Right cardiac atrium (tissue), 5 donors: ENCODE measurements at places on chromosomes 3 and 15. TPM values are rescaled to one million over a fixed set of nuclear protein-coding genes. Genes with fewer than 3 reads are reported as not detected.

TPRG1 gene
- 2.1 TPM for polyA plus RNA-seq

DNA sequence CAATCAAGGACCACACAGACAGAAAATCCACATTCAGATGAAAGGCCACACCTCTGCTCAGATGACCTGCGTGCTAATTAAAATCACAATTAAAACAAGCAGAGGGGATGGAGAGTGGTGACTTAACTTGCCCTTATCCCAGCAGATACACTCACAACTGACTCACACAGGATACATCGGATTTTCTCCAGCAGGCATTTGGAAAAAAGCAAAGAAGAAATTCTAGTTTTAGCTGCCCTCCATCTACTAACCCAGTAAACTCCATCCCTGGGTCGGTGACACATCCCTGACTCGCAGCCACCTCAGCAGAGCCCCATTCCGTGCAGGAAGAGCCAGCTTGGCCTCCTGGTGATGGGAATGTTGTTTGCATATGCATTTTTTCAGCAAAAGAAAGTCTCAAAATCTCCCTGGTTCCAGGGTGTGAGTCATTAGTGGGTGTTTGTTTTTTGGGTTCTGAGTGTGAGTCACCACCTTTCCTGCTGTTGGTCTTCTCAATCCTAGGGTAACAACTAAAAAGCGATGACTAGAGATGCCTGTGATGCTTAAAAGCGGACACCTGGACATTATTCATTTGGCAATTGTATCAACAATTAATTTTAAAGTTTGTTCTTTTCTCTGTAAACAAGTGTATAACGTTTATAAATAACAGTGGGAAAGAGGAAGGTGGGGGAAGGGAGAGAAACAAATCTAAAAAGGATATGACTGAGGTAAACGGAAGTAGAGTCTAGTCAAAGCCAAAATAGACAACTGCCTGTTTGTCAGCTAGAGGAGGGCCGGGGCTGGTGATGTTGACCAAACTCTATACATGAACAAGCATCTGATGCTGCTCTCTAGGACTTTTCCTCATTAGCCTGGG is 49.8 kb upstream of the SLC4A7 start:
- DNase-seq, result peak; percentile 70

GRCh38 chr3:142434503-142434902 is 13.3 kb downstream of the XRN1 start:
- no peak for DNase-seq

DNA sequence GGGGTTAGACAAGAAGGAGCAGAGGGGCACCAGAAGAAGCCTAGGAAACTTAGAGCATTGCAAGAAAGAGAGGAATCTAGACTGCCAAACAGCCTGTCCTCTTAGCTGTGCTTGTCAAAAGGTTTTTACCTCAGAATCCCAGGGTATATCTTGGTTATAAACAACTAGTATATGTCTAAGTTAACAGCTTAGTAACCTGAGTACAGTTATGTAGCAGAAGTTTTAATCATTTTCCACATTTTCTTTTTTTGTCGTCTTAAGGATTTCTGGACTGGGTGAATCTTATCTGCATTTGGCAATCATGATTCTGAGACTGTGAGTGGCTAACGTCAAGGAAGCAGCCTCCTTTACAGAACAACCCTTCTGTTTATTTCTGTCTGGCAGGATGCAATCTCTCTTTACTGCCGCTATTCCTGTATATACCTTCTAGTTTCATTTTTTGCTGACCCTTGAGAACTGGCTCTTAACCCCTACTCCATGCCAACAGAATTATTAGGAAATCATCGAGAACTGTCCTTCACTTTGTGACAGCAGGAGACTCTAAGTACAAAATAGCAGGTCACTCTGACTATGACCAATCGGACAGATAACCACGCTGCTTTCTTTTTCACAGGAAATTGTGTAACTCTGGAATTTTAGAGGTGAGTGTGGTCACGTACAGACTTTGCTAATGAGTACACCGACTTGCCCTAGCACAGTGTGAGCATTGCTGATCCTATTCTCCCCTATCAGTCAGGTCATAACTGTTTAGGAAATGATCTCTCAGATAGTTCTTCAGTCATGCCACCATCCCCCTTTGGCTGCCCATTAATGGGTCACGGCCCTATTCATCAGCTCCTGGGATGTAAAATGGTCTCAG is 3.3 kb upstream of the CP start:
- no peak for DNase-seq

CCK gene
- not detected for polyA plus RNA-seq

DNA sequence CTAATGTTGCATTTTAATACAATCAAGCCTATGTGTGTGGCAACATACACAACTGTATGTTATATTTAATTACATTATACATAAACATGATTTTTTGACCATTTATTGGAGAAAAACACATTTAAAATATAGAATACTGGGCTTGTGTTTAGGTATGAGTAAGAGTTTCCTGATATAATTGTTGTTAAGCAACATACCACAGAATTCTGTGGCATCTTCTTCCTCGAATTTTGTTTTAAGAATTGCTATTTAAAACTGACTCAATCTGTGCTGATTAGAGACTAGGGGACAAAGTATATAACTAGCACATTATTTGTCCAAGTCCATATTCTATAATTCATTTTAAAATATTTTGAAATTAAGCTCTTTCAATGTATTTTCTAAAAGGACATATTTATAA is 376.8 kb upstream of the THBS1 start:
- DNase-seq, result no peak

GRCh38 chr3:44021651-44022594 is 219.8 kb upstream of the TOPAZ1 start:
- no peak for DNase-seq

GRCh38 chr3:22632536-22632935 is 570.6 kb upstream of the UBE2E2 start:
- no peak for DNase-seq

- DNase-seq, result no peak
Measured at GRCh38 chr3:15033103-15033502, 32.0 kb downstream of the MRPS25 start.

RETNLB gene
- polyA plus RNA-seq, result not detected

- DNase-seq, result no peak
Measured at GRCh38 chr3:98545940-98546339, 14.2 kb downstream of the GPR15 start.

- no peak for DNase-seq
Measured at GRCh38 chr15:38085114-38085513, 150.7 kb downstream of the TMCO5A start.

GRCh38 chr15:90033448-90033847 is 32.3 kb downstream of the ZNF710 start:
- DNase-seq, result no peak

GRCh38 chr3:32592011-32592410 is 21.4 kb upstream of the DYNC1LI1 start:
- DNase-seq, result no peak

PLA2G4E gene
- 0.07 TPM for polyA plus RNA-seq

MYLK gene
- polyA plus RNA-seq, result 27.3 TPM

- DNase-seq, result no peak
Measured at GRCh38 chr15:26070095-26070532, 207.0 kb upstream of the ATP10A start.

GREM1 gene
- polyA plus RNA-seq, result 0.11 TPM

B3GNT5 gene
- 1.8 TPM for polyA plus RNA-seq

GOLGA8S gene
- 0.36 TPM for polyA plus RNA-seq

- DNase-seq, result no peak
Measured at GRCh38 chr15:89195836-89196235, 25.5 kb downstream of the RLBP1 start.

DNA sequence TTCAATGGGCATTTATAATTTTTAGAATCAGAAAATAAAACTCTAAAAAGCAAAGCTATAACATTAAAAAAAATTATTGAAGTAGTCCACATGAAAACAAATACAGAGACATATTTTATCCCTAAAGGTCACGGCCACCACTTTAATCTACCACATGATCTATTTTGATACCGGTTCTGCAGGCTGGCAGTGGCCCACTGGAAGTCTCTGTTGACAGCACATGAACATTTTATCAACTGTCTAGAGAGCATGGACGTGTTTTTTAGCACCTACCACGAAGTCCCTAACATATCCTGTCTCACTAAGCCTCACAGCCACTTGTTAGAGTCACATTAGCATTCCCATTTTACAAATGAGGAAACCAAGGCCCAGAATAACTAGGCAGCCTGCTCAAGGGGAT is 1.8 kb upstream of the CPA3 start:
- no peak for DNase-seq

GRCh38 chr3:147002721-147003120 is 397.6 kb upstream of the PLSCR5 start:
- no peak for DNase-seq

DNA sequence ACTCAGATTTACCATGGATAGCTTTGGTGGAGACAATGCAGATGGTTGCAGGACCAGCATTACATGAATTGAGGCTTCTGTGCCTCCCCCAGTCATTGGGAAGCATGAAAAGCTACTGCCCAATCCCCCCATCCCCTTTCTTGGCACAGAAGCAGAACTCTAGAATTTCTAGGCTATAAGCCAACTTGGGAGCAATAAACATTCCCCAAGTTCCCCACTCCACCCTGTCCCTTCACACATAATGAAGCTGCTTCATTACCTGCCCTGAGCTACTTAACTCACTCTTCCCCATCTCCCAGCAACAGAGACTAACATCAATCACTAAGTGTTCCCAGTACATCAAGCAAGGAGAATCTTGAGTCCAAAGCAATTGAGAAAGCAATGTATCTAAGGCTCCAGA is 164.5 kb downstream of the RORA start:
- no peak for DNase-seq

CPEB1 gene
- 2.4 TPM for polyA plus RNA-seq

ST6GAL1 gene
- polyA plus RNA-seq, result 25.2 TPM

GRCh38 chr3:14261229-14261628 is 82.6 kb downstream of the LSM3 start:
- peak; percentile 92 for DNase-seq

DNA sequence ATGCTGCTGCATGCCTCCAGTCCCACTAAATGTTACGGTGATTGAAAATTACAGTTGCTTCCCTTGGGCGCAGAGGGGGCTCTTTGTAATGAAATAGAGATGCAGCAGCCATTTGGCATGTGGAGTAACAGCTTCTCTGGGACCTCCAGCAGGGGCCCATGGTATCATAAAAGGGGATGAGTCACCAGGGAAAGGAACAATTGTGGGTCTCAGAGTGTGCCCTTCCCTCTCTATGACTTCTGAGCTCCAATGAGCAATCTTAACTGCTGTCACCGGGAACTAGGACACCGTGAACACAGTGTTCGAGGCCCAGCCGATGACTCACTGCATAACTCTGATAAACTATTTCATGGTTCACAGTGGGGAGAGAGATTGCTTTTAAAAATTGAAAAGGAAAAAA is 164.8 kb upstream of the NUDT16 start:
- DNase-seq, result peak; percentile 67

IREB2 gene
- polyA plus RNA-seq, result 7.9 TPM

GOLGA6L4 gene
- polyA plus RNA-seq, result 1.0 TPM

DNA sequence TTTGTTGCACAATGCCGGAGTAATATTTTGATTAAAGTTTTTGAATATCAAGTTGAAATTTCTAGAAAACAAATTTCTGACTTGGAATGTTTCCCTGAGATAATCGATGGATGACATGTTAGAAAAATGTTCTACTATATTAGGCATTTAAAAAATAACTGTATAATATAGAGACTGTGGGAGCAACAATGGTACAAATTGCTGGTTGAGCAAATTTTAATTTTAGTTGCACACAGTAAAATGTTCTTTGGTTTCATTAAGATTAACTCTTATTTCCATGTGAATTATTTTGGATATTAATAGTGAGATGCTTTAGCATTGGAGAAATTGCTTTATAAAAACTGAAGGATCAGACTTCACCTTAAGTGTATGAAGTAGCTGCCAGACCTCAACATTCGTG is 9.3 kb downstream of the USP3 start:
- no peak for DNase-seq

CHST13 gene
- 0.11 TPM for polyA plus RNA-seq

- DNase-seq, result no peak
Measured at GRCh38 chr3:152199102-152199840, 69.5 kb upstream of the MBNL1 start.
